ENCODE measurements at places on chromosomes 6 and 20. TPM values are rescaled to one million over a fixed set of nuclear protein-coding genes. Genes with fewer than 3 reads are reported as not detected.

Gene PRDM1
- 2.6 TPM for total RNA-seq

Gene ME1
- 19.7 TPM for total RNA-seq

Gene MLN
- total RNA-seq, result not detected

Gene ADTRP
- total RNA-seq, result not detected

Gene FAM184A
- 8.7 TPM for total RNA-seq

Gene PDYN
- not detected for total RNA-seq

Gene CST4
- not detected for total RNA-seq

Gene ZBTB22
- total RNA-seq, result 16.0 TPM

Gene MYT1
- 0.41 TPM for total RNA-seq

Gene CRYBG1
- 32.3 TPM for total RNA-seq

Gene MAPK13
- total RNA-seq, result 2.5 TPM

Gene ERMARD
- 38.5 TPM for total RNA-seq

Gene LRRC1
- 13.8 TPM for total RNA-seq

Measured in Panc1 (cell line).